ENCODE measurements at places on chromosomes 5 and 9. TPM values are rescaled to one million over a fixed set of nuclear protein-coding genes. Genes with fewer than 3 reads are reported as not detected.
A peak's percentile ranks its signal among the peaks of the same experiment; 100 is the strongest.

The SKP1 gene
- 254 TPM for total RNA-seq

The ZBTB5 gene
- total RNA-seq: 11.0 TPM

The ANKDD1B gene
- total RNA-seq: 0.48 TPM

GRCh38 chr9:135920973-135921585 is 13.7 kb upstream of the CAMSAP1 start:
- H3K27me3 ChIP-seq: no peaks in the 10 kb centered on the region
- no peak overlapping the region for H3K4me3 ChIP-seq
- H3K36me3 ChIP-seq: peaks cover 44% of the 10 kb centered on the region
- H3K27ac ChIP-seq: no peak overlapping the region

DNA sequence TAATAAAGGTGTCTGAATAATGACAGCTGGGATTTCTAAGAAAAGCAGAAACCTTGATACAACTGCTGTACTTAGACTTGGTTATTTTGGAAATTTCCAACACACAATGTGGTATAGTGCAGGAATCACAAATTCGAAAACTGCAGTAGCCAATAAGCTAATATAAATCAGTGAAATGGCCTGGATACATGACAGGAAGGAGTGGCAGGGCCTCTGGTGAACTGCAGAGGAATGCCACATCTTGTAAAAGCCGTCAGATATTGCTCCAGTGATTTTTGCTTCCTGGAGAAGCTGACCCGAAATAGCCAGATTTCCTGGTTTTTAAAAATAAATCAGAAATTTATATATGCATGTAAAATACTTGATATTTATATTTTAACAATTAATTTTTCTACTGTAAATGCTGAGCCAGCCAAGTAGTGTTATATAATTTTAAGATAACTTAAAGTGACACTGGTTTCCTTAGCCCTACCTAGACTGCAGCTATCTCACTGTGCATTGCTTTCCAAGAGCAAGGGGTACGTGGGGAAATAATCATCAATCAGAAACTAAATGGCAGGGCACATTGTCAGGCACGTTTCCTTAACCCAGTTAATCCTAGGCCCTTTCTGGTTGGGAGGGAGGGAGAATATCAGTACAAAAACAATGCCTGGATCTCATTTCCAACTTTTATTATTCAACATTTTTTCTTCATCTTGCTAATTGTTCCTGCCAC is 182.4 kb downstream of the RASEF start:
- no peak overlapping the region for H3K27ac ChIP-seq
- H3K4me3 ChIP-seq: no peak overlapping the region
- H3K27me3 ChIP-seq: no peaks in the 10 kb centered on the region
- no peak for DNase-seq
- H3K36me3 ChIP-seq: no peaks in the 10 kb centered on the region

DNA sequence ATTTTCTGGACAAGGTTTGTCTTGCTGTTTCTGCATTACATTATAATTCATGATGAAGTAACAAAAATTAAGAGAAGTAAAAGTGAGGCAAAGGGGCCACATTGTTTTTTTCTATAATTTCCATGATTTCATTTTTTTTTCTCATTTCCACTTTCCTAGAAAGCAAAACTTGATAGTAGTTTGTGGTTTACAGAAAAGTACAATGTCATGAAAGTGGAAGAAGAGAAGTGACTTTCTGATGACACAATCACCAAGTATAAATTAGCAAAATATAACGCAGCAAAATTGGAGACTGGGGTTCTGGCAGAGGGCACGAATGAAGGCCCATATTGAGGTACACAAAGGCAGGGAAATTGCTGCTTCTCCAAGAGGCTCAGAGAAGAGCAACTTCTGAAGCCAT is 5.0 kb upstream of the IFNA14 start:
- DNase-seq: no peak
- H3K27me3 ChIP-seq: peaks cover 23% of the 10 kb centered on the region
- H3K4me1 ChIP-seq: peaks cover 3% of the 10 kb centered on the region
- no peaks in the 10 kb centered on the region for H3K36me3 ChIP-seq

GRCh38 chr5:61311836-61312808 is 19.9 kb upstream of the ZSWIM6 start:
- no peaks in the 10 kb centered on the region for H3K27me3 ChIP-seq
- H3K27ac ChIP-seq: no peak overlapping the region
- no peaks in the 10 kb centered on the region for H3K36me3 ChIP-seq
- H3K4me1 ChIP-seq: peaks cover 14% of the 10 kb centered on the region

GRCh38 chr9:17764306-17764705 is 185.4 kb downstream of the SH3GL2 start:
- H3K4me3 ChIP-seq: no peak overlapping the region
- no peaks in the 10 kb centered on the region for H3K4me1 ChIP-seq
- no peak overlapping the region for H3K27ac ChIP-seq

DNA sequence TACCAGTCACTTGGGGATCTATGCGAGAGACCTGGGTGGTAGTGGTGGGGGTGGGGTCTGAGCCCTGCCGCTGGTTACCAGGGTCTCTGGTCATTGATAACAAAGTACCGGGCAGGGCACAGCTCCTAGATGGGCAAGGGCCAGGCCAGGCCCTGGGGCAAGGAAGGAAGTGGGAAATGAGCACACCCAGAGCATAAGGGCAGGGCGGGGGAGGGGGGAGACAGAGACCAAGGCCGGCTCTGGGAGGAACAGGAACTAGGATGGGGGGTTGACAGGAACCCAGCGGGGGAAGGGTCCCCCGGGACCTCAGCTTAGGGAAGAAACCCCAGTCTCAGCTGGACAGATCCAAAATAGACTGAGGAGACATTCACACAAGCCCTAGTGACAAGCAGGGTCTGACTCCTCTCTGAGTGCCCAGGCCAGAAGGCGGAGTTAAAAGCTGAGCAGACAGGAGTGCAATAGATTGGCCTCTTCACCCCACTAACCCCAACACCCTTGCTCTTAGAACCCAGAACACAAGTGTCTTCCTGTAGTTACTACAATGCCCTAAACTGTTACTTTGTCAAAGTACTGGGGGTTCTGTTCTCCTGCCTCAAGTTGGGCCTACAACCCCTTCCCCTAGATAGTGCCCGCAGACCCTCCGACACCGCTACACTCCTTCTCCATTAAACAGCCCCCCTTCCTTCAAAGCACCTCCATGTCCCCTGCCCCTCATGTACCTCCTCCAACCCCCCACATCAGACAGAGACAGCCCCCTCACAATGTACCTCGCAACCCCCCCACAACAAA is 628 bp downstream of the ATOSB start:
- H3K4me3 ChIP-seq: peak overlapping the region; percentile 91
- DNase-seq: peak; percentile 43
- H3K27ac ChIP-seq: peak overlapping the region; percentile 89
- no peaks in the 10 kb centered on the region for H3K36me3 ChIP-seq

- peaks cover 2% of the 10 kb centered on the region for H3K4me1 ChIP-seq
- no peak overlapping the region for H3K4me3 ChIP-seq
- no peaks in the 10 kb centered on the region for H3K27me3 ChIP-seq
Observed at GRCh38 chr5:145680767-145681166, 154.4 kb downstream of the PRELID2 start.

DNA sequence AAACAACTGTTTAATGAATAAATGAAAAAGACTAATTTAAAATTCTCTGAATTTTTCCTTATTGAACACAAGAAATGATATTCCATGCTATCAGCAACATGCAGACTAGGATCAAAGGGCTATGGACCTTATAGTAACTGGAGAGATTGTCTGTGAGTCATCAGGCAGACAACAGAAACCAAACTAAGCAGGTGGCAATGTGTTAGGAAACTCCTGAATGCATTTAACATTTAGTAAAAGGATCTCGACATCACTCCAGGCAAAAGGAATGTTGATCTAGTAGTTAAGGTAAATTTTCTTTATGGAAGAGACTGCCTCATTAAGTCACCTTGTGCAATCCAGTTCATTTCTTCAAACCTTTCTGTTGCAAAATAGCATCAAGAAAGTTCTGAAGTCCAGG is 58.4 kb downstream of the ARL15 start:
- no peak for DNase-seq
- no peak overlapping the region for H3K4me3 ChIP-seq
- no peaks in the 10 kb centered on the region for H3K36me3 ChIP-seq
- peaks cover 1% of the 10 kb centered on the region for H3K4me1 ChIP-seq
- no peak overlapping the region for H3K27ac ChIP-seq
- peaks cover 3% of the 10 kb centered on the region for H3K27me3 ChIP-seq

DNA sequence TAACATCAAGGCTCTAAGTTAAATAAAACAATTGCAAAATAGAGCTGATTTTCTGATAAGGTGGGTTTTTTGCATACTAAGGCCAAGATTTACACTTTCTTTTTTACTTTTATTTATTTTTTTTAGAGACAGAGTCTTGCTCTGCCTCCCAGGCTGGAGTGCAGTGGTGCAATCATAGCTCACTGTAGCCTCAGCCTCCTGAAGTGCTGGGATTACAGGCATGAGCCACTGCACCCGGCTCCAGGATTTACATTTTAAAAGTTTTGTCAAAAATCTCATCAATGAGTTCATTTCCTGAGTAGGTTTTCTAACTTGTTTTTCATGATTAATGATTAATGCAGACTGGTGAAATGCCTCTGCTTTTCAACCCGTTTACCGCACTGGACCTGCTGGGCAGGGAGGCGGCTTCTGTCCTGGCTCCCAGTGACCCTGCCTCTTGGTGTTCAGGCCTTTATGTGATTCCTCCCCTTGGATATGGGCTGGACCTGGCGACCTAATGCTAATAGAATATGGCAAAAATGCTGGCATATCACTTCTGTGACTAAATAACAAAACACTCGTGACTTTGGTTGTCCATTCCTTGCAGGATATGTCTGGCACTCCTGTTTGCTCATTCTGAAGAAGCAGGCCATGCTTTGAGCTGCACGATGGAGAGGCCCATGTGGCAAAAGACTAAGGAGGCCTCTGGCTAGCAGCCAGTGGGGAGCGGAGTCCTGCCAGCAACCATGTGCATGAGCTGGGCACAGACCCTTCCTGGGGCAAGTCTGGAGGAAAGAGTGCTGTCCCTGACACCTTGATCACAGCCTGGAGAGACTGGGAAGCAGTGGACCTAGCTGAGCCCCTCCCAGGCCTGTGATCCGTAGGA is 72.2 kb upstream of the PTCH1 start:
- H3K27ac ChIP-seq: no peak overlapping the region
- DNase-seq: no peak
- H3K27me3 ChIP-seq: peaks cover 23% of the 10 kb centered on the region
- no peaks in the 10 kb centered on the region for H3K4me1 ChIP-seq
- H3K36me3 ChIP-seq: no peaks in the 10 kb centered on the region

- H3K4me3 ChIP-seq: no peak overlapping the region
- peaks cover 5% of the 10 kb centered on the region for H3K4me1 ChIP-seq
- no peak for DNase-seq
Observed at GRCh38 chr5:81786991-81787390, 36.1 kb upstream of the SSBP2 start.

All from activated T-helper 2 cell treated with anti-CD3 and anti-CD28 coated beads, Interferon-gamma antibody, Interleukin-2, Interleukin-4, amounts not matched to agents 10 μg/mL and 5 μg/mL and 100 μg/mL, durations not matched to agents 14 hours and 24 hours and 36 hours (primary cell).